ENCODE measurements at places on chromosomes 12 and 14.

GRCh38 chr12:129790930-129791329, 112.9 kb downstream of the TMEM132D start:
- no peak for DNase-seq

- DNase-seq, result no peak
Observed at GRCh38 chr12:91640021-91640420, 457.4 kb upstream of the DCN start.

- DNase-seq, result no peak
Observed at GRCh38 chr12:4859478-4860210, 50.1 kb upstream of the KCNA1 start.

DNA sequence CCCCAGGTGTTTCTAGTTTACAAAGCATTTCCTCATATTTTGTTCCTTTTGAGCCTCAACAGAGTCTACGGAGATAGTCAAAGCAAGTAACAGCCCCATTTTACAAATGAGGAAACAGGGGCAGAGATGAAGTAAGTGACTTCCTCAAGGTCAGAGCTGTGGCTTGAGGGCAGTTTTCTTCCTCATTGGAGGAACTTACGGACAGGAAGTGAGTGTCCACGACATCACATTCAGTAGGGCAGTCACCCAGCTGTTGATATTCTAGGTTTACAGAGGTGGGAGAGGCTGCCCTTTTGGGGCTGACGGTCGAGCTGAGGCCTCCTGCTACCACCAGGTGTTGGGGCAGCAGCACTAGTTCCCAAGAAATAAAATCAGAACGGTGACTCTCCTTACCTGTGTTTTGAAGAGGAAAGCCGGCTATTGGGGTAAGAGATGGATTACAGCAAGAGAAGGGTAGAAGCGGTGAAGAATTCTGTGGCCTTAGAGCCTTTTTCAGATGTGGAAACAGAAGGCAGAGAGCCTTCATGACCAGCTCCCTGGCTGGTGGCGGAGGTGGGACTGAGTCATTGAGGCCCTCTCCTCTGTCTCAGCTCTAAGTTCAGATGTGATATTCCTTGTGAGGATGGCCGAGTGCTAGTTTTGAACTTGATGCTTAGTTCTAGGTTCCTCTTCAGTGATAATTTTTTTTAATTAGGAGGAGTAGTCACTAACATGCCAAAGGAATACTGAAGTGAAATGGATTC, 41.7 kb downstream of the SUSD6 start:
- DNase-seq, result no peak

- no peak for DNase-seq
Observed at GRCh38 chr14:100680439-100681051, 46.1 kb upstream of the DLK1 start.

DNA sequence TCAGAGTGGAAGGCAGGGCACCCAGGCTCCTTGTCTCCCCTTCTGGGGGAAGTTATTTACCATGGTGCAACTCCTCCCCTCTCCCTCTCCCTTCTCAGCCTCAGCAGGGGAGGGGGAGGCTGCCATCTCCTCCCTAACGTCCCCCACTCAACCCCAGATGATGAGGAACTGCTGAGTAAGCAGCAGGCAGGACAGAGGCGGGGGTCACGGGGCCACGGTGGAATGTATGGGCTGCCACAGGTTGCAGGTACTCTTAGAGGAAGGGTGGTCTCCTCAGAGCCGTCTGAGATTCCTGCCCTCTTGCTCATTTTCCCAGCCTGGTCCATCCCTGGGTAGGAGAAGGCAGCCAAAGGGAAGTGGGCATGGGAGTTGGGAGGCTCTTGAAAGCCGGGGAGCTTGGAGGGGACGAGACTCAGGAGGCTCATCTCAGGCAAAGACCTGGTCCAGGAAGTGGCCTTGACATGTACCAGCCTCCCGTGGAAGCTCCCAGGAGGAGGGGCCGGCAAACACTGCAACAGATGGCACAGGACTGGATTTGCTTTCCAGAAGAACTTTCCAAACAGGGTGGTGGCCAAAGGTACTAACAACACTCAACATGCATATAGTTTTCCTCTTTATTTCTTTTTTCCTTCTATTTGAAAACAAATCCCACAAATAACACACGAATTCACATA, 19.0 kb downstream of the RIN3 start:
- no peak for DNase-seq

DNA sequence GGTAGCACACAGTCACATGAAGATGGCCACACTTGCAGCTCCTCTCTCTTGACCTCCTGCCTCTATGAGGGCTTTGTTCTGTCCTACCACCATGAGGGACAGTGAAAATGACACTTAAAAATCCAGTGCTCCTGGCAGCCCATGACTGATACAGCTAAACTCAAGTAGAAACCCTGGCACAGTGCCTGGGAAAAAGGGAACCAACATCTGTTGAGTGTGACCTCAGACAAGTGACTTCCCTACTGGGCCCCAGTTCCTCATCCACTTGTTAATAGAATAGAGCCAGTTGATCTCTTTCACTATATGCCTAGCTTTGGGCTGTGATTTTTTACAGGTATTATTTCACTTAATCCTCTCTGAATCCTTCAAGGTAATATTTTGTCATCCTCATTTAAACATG, 4.8 kb downstream of the GUCY2C start:
- DNase-seq, result no peak

- DNase-seq, result no peak
Observed at GRCh38 chr12:26152507-26153102, 27.8 kb upstream of the BHLHE41 start.

DNA sequence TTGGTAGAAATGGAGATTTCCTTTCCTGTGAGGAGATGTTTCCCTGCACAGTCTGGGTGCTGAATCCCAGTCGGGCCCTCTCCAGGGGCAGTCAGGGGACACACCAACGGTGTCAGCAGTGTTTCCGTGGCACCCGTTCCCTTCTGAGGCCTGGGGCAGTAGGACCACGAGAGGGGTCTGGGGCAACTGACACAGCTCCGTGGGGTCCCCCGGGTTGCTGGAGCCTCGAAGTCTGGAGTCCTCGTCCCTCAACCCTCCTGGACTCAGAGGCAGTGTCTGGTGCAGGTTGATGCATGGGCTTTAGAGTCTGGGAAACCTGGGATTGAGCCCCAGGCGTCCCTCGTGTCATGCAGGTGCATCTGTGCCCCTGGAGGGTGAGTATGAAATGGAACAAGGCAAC, 327.3 kb downstream of the ADGRD1 start:
- no peak for DNase-seq

DNA sequence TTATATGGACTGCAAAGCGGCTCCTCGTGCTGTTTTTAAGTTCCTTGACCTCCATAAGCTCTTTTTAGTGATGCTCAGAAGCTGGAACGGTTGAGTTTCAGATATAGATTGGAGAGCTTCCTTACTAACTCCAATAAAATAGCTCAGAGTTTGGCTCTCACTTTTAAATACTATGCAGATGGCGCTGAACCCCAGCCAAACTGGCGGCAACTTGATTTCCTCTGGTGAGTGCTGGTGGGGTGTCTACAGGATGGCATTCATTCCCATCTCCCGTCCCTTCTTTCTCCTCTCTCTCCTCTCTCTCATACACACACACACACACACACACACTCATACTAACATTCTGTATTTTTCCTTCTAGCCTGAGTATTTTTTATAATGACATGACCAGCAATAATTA, 346.3 kb downstream of the ETNK1 start:
- no peak for DNase-seq

DNA sequence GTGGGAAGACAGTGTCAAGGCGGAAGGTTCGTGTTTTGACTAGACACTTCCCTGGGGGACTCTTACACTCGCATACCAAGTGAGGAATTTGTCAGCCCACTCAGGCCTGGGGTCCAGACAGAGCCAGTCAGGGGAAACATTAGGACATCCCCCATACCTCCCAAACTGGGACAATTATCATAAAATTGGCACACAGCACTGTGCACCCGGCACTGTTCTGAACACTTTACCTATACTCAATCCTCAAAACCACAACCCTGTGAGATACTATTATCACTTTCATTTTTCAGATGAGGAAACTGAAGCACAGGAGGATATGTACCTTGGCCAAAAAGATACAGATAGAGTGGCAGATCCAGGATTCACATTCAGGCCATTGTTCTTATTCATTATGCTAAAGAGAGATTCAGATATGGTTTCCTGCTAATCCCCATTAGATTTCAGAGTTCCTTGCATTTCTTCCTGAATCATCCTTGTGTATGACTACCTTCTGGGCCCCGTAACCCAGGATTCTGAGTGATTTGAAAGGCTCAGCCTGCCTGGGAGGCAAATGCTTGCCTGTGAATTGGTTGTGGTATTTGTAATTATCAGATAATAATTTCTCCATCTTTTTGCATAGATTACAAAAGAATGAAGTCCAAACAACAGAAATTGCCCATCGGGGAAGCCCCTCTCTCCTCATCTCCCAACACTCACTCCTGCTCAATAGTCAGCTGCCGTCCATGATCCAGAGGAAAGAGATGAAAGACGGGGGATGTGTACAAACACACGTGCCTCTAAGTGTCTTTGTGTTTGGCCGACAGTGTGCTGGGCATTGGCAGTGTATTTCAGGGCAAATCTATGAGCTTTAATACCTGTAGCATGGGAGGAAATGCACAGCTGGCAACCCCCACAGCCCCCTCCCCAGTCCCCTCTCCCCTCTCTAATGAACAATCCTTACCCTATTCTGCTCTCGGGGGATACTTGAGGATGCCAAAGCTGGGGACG, 4.6 kb downstream of the TAC3 start:
- no peak for DNase-seq

DNA sequence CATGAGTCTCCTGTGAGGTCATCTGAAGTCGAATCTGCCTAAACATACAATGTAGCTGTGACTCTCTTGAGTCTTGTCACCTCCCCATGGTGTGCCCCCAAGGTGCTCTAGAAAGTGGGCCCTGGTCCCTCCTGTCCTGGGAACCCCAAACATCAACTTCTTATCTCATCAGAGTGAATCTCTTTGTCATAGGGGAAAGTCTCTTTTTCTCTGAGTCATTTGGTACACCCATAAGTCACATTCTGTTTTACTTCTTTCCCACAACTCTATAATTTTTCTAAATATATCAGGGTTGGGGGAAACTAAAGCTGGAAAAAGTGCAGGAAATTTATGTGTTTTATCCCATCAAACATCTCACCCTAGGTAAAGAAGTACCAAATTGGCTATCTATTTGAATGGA, 12.9 kb downstream of the SDR9C7 start:
- DNase-seq, result no peak

DNA sequence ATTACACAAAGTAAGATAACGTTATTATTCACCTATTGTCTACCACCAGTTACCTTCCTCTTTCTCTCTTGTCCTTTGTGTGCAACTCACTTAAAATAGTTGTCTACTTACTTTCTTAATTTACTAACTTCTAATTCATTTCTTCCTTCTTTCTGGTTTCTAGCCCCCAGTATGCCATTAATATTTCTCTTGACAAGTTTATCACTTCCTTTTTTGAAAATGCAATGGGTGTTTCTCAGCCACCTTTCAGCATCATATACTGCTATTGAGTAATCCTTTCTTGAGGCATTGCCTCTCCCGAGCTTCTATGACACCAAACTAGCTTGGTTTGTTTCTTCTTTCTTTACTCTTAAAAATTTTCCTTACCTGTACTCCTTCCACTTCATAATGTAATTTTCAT, 633.6 kb downstream of the TMTC2 start:
- no peak for DNase-seq

DNA sequence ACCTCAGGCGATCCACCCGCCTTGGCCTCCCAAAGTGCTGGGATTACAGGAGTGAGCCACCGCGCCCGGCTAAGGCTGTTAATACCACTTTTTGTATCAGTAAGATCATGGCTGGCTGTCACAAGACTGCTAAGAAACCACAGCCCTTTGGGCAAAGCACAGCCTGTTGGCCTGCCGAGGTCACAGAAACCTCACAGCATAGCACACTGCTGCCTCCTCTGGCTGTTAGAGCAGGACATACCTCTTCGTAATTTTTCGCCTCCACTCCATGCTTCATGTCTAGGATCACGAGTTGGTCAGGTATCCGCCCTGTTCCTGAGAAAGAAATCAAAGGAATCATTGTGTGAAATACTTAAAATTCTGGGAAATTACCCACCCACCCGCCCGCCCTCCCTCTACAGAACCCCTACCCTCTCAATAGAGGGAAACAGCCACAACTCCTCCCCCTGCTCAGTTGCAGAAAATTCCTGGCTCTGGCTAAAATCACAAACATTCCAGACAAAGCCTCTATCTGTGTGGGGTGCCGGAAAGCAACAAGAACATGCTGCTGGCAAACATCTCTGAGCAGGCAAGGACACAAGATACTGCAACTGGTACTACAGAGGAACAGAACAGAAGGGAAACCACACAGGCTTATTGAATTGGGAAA, 20.7 kb upstream of the NEK9 start:
- DNase-seq, result peak; percentile 73

GRCh38 chr12:2044165-2044564, 8.6 kb upstream of the CACNA1C start:
- no peak for DNase-seq

DNA sequence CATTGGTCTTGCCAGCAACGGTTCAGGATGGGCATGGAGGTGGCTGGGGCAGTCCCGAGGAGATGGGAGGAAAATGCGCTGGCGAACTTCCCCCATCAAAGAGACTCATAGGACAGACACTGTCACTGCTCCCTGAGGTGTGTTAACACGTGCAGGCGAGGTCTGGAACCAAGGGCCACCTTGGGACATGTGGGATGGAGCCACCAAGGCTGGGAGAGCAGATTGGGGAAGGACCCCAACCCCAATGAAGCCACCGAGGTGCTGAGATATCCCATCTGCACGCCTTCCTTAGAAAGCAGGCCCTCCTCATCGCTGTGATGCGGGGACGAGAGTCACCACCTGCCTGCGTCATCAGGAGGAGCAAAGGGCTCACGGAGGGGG, 16.9 kb upstream of the BEGAIN start:
- no peak for DNase-seq

GRCh38 chr12:46983959-46984841, 95.2 kb upstream of the PCED1B start:
- DNase-seq, result peak; percentile 70

DNA sequence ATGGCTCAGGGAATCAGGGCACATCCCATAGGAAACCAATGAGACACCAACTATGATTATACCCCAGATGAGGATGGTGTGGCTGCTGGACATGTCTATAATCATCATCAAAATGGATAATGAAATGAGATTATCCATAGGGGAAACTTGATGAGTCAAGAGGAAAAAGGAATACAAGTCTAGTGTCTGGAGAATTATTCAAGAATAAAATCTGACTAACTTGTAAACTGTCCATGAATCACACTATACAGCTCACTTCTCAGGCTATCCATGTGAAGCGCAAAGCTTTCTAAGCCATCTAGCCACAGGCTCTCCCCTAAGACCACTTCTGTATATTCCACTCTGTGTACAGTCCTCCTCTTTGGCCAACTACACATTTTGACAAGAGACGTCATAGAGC, 52.5 kb downstream of the DUSP16 start:
- DNase-seq, result peak; percentile 82
